ENCODE measurements at places on chromosomes 1 and 21.
A peak's percentile ranks its signal among the peaks of the same experiment; 100 is the strongest.

DNA sequence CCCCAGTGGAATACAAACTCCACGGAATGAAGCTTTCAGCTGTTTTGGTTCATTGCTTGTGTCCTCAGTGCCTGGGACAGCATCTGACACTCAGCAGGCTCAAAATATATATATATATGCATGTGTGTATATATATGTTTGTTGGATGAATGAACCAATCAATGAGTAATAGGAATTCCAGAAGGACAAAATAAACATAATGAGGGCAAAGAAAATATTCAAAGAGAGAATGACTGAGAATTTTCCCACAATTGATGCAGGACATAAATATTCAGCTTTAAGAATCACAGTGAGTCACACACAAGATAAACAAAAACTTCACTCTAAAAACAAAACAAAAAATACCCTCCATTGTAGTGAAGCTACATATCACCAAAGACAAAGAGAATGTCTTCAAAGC, 64.0 kb downstream of the CHD5 start:
- DNase-seq = no peak

- no peak for DNase-seq
Measured at GRCh38 chr1:19621274-19621950, 22.7 kb upstream of the NBL1 start.

GRCh38 chr1:238370599-238370998, 479.9 kb upstream of the ZP4 start:
- no peak for DNase-seq

GRCh38 chr1:171142416-171143385, 42.4 kb upstream of the FMO2 start:
- DNase-seq = peak; percentile 99

All from NCI-H1417 (cell line).